NCI-H82 (cell line): ENCODE measurements at places on chromosomes 12 and 14.

- DNase-seq: no peak
Observed at GRCh38 chr12:115657081-115658013, 620.1 kb downstream of the MED13L start.

DNA sequence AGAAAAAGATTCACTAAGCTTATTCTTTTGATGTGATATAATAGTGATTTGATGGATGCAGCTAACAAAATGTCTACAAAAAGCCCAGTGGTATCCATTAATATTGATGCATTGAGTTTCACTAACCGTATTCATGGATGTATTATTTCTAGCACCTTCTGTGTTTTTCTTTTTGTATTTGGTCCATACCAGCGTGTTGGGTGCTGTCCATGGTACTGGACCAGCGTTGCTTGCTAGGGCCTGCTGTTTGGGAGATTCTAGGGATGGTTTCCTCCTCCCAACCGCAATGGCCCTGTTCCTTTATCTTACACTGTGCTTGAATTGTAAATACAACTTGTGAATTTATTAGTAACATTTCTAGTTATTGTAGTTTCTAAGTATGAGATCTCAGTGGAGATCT is 31.7 kb downstream of the ANO4 start:
- DNase-seq: no peak

DNA sequence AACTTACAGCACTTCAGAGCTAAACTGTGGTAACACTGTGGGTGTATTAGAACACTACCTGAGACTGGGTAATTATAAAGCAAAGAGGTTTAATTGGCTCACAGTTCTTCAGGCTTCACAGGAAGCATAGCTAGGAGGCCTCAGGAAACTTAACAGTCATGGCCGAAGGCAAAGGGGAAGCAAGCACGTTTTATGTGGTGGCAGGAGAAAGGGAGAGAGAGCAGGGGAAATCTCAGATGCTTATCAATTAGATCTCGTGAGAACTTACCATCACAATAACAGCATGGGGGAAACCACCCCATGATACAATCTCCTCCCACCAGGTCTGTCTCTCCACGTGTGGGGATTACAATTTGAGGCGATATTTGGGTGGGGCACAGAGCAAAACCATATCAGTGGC is 512.6 kb downstream of the RERGL start:
- no peak for DNase-seq

DNA sequence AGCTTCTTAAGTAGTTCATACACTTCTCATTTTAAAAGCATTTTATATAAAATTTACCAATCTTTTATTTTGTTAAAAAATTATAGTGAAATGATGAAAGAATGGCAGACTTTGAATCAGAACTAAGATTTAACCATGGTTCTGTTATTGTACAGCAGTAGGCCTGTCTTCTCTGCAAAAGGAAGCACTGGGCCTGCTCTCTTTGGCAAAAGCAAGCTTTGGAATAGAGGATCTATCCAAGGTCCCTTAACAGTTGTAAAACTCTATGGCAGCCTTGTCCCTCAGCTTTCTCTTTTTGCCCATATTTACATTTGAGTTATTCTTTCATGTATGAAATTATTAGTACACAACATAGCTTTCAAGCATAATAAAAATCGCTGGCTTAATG is 82.8 kb downstream of the PLEKHG7 start:
- DNase-seq: no peak
